NCI-H460 (cell line): ENCODE measurements at places on chromosomes 7 and 10.

DNA sequence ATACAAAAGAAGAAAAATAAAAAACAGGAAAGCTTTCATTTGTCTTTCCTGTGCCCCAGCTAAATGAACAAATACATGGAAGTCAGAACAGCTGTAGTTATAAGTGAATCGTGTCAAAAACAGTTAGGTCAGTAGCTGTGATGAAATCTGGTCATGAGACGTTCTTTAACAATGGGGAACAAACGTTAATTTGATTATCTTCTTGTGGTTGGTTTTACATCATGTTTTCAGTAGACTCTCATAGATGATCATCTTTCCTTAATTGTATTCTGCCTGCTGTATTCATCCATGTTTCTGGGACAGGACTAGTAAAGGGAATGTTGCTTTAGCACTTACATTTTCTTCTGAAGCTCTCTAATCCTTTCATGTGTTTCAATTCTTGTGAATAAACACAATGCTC, 97.0 kb downstream of the PCLO start:
- no peak for DNase-seq

GRCh38 chr10:131786756-131787605, 113.8 kb upstream of the PPP2R2D start:
- DNase-seq = peak; percentile 26

DNA sequence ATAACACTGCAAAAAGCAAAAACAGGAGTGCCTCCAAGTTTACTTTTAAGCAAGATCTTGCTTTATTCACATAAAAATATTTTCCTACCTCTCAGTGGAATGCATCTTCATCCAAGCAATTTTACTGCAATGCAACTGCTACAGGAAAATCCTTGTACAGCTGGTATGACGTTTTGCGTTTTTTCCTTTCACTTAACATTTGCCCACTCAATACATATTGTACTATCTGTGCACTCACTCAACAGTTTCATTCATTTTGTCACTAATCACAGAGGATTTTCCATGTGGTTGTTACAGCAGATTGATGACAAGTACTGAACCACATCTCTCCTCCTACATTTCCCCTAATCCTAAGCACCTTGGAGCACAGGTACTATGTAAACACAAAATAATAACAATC, 222.0 kb upstream of the IMMP2L start:
- DNase-seq = no peak

DNA sequence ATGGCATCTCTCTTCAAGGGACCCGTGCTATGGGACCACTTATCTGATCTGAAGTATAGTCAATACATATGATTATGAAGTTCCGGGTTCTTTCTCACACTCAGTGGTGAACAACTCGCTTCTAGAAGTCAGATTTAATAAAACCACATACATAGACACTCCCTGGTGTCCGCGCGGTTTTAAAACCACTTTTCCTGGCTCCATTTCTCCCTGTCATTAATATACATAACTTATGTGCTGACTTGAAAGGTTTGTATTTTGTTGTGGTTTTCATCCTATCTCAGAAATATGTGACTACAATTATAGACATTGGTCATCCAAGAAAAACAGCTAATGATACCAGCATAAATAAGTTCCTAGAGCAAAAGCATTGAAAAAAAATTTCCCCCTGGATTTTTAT, 34.0 kb downstream of the SVIL start:
- DNase-seq = no peak

- no peak for DNase-seq
Measured at GRCh38 chr7:105015390-105015965, 1.5 kb downstream of the KMT2E start.
